ENCODE measurements at places on chromosomes 2 and 18.

GRCh38 chr2:12730265-12730664 is 13.5 kb downstream of the TRIB2 start:
- DNase-seq: no peak

GRCh38 chr2:190149200-190149599 is 86.7 kb upstream of the MSTN start:
- no peak for DNase-seq

DNA sequence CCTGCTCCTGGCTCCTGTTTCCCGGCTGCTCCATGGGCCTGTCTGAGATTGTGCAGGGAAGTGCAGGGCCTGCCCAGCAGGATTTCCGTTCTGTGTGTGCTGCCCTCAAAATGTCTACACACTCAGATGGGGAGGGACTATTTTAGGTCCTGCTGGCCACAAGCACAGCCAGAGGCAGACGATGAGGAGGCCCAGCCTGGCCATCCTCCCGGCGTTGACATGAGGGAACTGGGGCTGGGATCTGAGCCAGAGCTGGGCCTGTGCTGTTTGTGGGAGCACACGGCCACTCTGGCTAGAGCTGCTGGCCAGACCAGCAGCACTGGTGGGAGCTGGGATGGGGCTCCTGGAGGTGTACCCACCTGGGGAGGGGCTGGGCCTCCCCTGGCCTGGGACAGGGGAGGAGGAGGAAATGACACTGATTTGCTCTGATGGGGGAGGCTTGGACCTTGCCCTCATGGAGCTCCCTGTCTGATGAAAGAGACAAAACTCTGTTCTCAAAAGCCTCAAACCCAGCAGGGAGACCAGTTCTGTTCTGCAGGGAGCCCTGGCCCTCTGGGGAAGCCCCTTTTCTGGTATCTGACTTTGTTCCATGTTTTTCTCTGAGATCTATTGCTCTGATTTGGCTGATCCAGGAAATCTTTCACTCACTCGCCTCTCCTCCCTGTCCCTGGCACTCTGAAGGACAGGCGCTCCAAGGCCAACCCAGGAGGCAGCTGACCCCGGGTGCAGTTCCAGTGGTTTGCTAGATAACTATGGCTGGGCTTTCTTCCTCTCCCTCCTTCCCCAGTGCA is 161.8 kb downstream of the DYSF start:
- DNase-seq: no peak

GRCh38 chr2:20224164-20224715 is 690 bp downstream of the SDC1 start:
- no peak for DNase-seq

- no peak for DNase-seq
These were observed 86.4 kb upstream of the FN1 start for GRCh38 chr2:215522237-215522636.

DNA sequence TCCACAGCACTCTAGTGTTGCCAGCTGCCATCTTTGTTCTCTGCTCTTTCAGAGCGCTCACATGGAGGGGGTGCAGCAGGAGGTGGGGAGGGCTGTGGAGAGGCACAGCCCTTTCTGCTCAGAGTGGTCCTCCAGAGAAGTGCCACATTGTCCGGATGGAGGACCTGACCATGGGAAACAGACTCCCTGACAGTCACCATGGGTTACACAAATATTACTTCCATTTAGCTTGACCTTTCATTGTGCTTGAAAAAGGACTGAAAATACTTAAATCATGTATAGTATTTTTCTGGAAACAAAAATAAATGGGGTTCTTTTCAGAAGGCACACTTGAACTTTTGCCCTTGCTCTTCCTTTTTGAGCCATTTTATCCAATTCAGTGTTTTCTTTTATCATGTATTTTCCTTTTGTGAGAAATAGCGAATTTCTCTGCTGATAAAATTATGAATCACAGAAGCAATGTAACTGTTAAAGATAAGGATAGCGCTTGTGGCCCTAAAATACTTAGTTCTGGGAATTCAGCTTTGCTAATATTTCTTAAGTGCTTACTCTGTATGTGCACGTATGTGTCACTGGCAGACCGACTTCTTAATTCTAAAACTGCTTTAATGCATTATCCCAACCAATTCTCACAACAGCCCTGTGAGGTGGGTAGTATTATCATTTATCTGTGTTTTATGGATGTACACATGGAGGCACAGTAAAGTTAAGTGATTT is 34.2 kb downstream of the SPATS2L start:
- DNase-seq: no peak

DNA sequence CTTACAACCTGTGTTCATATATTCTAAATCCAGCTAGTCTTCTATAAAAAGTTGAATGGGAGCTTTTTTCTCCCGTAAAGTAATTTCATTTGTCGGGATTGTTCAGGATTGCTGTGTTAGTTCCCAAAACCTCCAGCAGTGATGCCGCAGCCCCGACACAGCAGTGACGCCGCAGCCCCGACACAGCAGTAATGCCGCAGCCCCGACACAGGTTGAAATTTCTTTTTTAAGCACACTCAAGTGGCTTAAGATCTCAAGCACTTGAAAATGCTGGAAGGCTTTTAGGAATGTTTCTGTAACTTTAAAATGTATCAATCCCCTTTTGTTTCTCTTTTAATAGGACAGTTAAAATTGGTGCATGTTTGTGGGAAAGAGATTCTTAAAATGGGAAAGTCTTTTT is 145.4 kb downstream of the DCDC2C start:
- no peak for DNase-seq

- DNase-seq: no peak
These were observed 6.9 kb upstream of the POTEF start for GRCh38 chr2:130135692-130136541.

GRCh38 chr2:150388289-150388625 is 99.2 kb downstream of the RND3 start:
- no peak for DNase-seq

GRCh38 chr2:135987441-135987840 is 2.0 kb upstream of the DARS1 start:
- no peak for DNase-seq

- no peak for DNase-seq
These were observed 4.3 kb upstream of the TRPM8 start for GRCh38 chr2:233912691-233913423.

DNA sequence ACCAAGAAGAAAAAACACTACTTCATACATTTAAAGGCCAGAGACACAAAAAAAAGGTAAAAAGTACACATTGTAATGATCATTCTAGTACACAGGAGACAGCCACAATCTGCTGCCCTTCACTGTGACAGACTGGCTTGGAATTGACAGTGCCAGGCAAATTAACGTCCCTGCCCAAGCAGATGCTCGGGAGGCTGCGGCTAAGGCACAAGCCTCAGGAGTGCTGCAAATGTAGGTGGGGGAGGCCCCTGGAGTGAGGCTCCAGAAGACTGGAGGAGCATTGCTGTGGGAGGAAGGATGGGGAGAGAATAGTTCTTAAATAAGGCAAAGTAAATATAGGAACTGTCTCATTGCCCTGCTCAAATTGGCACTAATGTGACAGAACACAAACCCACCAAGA is 18.6 kb downstream of the ERCC3 start:
- DNase-seq: no peak

All from activated T-cell treated with anti-CD3 and anti-CD28 coated beads for 1 hour (primary cell).